ELR (cell line): ENCODE measurements at places on chromosomes 2 and 18.

GRCh38 chr2:3492951-3493614 is 26.2 kb downstream of the ADI1 start:
- peak; percentile 33 for DNase-seq

GRCh38 chr18:70165936-70166335 is 39.6 kb downstream of the RTTN start:
- no peak for DNase-seq

GRCh38 chr2:125405816-125406215 is 1250.1 kb upstream of the GYPC start:
- peak; percentile 94 for DNase-seq

DNA sequence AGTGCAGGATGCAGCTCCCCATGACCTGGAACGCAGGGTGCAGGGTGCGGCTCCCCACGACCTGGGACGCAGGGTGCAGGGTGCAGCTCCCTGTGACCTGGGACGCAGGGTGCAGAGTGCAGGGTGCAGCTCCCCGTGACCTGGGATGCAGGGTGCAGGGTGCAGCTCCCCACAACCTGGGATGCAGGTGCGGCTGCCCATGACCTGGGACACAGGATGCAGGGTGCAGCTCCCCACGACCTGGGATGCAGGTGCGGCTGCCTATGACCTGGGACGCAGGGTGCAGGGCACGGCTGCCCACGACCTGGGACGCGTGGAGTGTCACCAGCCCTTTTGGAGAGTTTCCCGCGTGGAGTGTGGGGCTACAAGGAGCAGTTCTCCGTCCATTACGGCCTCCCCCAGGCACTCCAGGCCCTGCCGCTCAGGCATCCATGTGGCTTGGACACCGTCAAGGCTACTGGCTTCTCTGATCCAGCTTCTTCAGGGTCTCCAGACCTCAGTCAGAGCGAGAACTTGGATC is 38.7 kb downstream of the PXDN start:
- DNase-seq, result no peak

GRCh38 chr2:157875641-157876065 is 477 bp downstream of the ACVR1 start:
- DNase-seq, result peak; percentile 62

- DNase-seq, result no peak
Observed at GRCh38 chr2:113021312-113021711, 16.1 kb downstream of the IL36A start.

DNA sequence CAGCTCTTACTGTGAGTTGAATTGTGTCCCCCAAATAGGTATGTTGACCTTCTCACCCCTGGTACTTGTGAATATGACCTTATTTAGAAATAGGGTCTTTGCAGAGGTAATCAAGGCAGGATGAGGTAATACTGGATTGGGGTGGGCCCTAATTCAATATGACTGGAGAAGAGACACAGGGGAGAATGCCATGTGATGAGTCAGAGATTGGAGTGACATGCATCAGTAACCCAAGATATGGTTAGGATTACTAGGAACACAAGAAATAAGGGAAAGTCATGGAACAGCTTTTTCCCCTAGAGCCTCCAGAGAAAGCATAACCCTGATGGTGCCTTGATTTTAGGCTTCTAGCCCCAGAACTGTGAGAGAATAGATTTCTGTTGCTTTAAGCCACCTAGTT is 37.0 kb upstream of the ATP5MC3 start:
- DNase-seq, result no peak

DNA sequence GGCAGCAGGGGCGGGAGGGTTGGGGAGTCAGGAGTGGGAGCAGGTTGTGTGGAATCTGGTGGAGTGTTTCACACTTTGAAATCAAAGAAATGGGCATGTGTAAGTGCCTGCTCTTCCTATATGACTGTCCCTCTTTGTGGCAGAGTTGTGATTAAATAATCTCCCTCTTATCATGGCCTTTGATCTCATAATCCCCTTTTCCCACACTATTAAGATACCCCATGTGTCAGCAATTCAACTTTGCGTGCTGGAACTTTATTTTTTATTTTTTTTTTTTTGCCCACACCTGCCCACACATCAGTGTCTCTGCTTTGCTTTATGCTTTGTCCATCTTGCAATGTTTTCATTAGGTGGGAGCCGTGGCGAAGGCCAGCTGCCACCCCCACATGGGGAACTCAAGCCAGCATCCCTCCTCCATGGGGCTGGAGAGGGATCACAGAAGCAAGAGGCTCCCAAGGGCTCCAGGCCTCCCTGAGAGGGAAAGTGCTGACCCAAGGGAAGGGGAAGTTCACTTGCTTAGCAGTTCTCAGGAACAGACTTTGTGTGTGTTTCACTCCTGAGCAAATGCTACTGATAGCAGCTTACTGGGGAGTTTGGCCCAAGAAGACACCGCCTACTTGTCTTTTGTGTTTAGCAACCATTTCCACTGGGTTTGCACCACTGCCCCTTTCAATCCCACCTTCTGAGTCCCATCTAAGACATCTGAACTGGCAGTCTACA is 243.4 kb downstream of the BCL11A start:
- DNase-seq, result no peak

DNA sequence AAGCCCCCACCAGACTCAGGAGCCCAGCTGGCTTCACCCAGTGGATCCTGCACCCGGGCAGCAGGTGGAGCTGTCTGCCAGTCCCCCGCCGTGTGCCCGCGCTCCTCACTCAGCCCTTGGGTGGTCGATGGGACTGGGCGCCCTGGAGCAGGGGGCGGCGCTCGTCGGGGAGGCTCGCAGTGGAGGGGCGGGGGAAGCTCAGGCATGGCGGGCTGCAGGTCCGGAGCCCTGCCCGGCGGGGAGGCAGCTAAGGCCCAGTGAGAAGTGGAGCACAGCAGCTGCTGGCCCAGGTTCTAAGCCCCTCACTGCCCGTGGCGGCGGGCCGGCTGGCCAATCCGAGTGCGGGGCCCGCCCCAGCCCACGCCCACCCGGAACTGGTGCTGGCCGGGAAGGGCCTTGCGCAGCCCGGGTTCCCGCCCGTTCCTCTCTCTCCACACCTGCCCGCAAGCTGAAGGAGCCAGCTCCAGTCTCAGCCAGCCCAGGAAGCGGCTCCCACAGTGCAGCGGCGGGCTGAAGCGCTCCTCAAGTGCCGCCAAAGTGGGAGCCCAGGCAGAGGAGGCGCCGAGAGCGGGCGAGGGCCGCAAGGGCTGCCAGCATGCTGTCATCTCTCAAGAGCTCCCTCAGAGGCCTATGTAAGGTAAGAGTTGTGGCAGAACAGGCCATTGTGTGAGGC is 1307.8 kb upstream of the TMEFF2 start:
- DNase-seq, result no peak

DNA sequence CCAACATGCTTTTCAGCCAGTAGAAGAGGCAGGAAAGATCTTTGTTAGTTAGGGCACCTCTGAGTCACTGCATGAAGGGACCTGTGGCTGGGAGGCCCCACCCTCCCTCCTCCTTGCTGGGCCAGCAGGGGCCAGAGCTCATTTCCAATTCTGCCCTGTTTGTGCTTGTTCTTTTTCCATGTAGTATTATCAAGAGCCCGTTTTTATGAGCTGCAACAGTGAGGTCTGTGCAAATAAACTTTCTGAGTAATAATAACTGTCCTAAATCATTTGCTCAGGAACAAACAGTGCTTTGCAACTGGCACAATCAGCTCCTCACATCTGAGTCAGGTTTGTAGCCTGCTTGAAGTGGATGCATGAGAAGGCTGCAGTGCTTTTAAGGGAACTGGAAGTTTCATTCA is 128.0 kb downstream of the ARL4C start:
- DNase-seq, result peak; percentile 46

GRCh38 chr18:74456349-74457042 is 612 bp downstream of the DIPK1C start:
- no peak for DNase-seq

GRCh38 chr2:133360882-133361281 is 207.4 kb downstream of the NCKAP5 start:
- peak; percentile 8 for DNase-seq

GRCh38 chr2:42978887-42979415 is 186.6 kb upstream of the HAAO start:
- no peak for DNase-seq
